ENCODE measurements at places on chromosomes 2 and 18. TPM values are rescaled to one million over a fixed set of nuclear protein-coding genes. Genes with fewer than 3 reads are reported as not detected.

The UGT1A6 gene
- 7.4 TPM for total RNA-seq

DNA sequence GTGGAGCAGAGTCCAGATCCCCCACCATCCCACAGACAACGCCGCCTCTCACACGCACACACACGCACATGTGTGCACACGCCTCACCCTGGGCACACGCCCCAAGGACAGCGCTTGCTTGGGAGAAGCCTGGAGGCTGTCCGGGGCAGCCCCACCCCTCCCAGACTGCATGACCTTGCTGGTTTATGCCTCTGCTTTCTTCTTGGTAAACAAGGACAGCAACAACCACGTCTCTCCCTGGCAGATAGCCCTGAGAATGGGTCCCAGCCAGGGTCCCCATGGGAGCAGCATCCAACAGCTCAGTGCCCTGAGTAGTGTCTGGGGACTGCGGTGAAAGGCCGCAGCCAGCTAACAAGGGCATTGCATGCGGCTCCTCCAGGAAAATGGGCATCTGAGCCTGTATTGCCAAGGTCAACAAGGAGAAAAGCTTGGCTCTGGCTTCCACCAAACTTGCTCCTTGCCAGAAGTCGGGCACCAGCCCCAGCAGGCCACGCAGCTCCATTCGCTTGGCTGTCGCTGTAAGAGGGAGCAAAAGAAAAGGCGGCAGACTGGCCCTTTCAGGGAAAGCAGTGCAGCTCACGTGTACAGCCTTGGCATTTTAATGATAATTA lies 234.6 kb downstream of the EIPR1 start:
- no peaks in the 10 kb centered on the region for H3K36me3 ChIP-seq
- H3K4me3 ChIP-seq, result no peak overlapping the region
- no peak overlapping the region for H3K27ac ChIP-seq
- no peaks in the 10 kb centered on the region for H3K4me1 ChIP-seq

DNA sequence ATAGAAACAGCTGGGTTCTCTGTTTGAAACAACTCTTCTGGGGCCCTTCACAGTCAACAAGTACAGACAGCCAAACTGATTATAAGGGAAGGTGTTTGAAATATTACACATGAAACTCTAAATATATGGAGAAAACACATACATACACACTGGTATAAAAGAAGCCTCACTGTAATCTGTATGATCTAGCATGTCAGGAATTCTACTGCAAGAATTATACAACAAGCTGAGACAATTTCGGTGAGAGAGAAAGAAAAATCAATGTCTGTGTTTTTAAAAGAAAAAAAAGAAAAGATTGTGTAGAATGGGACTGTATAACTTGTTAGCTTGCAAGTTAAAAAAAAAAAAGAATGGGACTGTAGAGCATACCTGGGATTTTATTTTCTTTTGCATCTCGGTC lies 26.3 kb downstream of the IRS1 start:
- peaks cover 19% of the 10 kb centered on the region for H3K4me1 ChIP-seq
- H3K27ac ChIP-seq, result no peak overlapping the region
- no peak overlapping the region for H3K4me3 ChIP-seq
- no peak for DNase-seq
- no peaks in the 10 kb centered on the region for H3K27me3 ChIP-seq
- H3K36me3 ChIP-seq, result no peaks in the 10 kb centered on the region

DNA sequence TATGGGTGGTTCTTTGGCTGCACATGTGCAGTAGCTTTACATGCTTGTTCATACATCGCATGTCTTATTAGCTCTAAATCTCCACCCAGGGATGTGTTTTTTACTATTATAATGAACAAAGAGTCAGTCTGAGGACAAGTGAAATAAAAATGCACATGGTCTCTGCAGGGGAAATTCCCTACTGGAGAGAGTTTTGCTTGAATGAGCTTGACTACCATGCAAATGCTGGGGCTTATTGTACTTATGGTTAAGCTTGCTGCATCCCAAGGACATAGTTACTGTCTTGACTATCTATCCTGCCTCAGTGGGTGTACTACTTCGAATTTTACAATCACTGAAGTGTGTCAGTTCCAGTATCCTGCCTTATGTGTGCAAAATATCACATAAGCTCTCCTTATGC lies 362.7 kb downstream of the TDRD15 start:
- H3K4me3 ChIP-seq, result no peak overlapping the region
- H3K4me1 ChIP-seq, result no peaks in the 10 kb centered on the region
- DNase-seq, result no peak
- no peaks in the 10 kb centered on the region for H3K27me3 ChIP-seq
- H3K27ac ChIP-seq, result no peak overlapping the region
- H3K36me3 ChIP-seq, result no peaks in the 10 kb centered on the region

DNA sequence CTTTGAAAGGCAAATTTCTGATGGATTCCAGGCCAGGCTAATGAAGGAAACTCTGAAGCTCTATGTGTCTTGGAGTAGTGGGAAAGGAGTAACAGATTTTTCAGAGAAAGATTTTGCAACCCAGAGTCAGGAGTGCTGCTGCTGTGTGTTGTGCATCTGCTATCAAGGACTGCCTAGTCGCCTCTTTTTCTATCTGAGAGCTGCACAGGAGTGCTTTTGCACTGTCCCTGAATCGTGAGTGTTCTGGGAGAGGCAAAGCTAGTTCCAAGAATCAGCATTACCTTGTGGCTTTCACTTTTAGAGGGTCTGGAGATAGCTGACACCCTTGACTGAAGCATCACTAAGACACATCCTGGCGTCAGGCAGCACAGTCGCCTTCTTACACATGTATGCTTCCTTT lies 336.4 kb downstream of the PARD3B start:
- DNase-seq, result no peak
- no peak overlapping the region for H3K27ac ChIP-seq
- no peak overlapping the region for H3K4me3 ChIP-seq

DNA sequence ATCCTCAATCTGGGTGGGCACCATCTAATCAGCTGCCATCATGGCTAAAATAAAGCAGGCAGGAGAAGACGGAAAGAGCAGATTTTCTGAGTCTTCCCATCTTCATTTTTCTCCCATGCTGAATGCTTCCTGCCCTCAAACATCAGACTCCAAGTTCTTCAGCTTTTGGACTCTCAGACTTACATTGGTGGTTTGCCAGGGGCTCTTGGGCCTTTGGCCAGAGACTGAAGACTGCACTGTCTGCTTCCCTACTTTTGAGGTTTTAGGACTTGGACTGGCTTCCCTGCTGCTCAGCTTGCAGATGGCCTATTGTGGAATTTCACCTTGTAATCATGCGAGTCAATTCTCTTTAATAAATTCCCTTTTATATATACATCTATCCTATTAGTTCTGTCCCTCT lies 36.6 kb downstream of the DIPK1C start:
- no peaks in the 10 kb centered on the region for H3K4me1 ChIP-seq
- no peak overlapping the region for H3K4me3 ChIP-seq
- H3K27me3 ChIP-seq, result no peaks in the 10 kb centered on the region
- DNase-seq, result no peak

The CFC1 gene
- total RNA-seq, result not detected

DNA sequence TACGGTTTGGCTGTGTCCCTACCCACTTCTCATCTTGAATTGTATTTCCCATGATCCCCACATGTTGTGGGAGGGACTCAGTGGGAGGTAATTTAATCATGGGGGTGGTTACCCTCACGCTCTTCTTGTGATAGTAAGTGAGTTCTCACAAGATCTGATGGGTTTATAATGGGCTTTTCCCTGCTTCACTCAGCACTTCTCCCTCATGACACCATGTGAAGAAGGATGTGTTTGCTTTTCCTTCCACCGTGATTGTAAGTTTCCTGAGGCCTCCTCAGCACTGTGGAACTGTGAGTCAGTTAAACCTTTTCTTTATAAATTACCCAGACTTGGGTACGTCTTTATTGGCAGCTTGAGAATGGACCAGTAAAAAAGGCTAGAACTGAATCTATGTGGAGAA lies 750.0 kb upstream of the ID2 start:
- H3K4me1 ChIP-seq, result no peaks in the 10 kb centered on the region
- no peak for DNase-seq
- no peaks in the 10 kb centered on the region for H3K27me3 ChIP-seq
- H3K36me3 ChIP-seq, result no peaks in the 10 kb centered on the region
- H3K27ac ChIP-seq, result no peak overlapping the region

GRCh38 chr2:170862286-170862902 lies 45.7 kb downstream of the GAD1 start:
- no peaks in the 10 kb centered on the region for H3K27me3 ChIP-seq
- no peak overlapping the region for H3K4me3 ChIP-seq
- H3K27ac ChIP-seq, result no peak overlapping the region
- no peaks in the 10 kb centered on the region for H3K36me3 ChIP-seq
- no peaks in the 10 kb centered on the region for H3K4me1 ChIP-seq

The ATF2 gene
- 22.3 TPM for total RNA-seq

The IFIH1 gene
- 19.5 TPM for total RNA-seq

GRCh38 chr2:9178904-9179571 lies 27.6 kb upstream of the ASAP2 start:
- no peaks in the 10 kb centered on the region for H3K27me3 ChIP-seq
- H3K36me3 ChIP-seq, result no peaks in the 10 kb centered on the region
- peak overlapping the region; percentile 9 for H3K4me3 ChIP-seq
- peaks cover 49% of the 10 kb centered on the region for H3K4me1 ChIP-seq

- no peaks in the 10 kb centered on the region for H3K27me3 ChIP-seq
- no peak for DNase-seq
- H3K36me3 ChIP-seq, result no peaks in the 10 kb centered on the region
Observed at GRCh38 chr2:99899058-99899855, 243.1 kb downstream of the AFF3 start.

DNA sequence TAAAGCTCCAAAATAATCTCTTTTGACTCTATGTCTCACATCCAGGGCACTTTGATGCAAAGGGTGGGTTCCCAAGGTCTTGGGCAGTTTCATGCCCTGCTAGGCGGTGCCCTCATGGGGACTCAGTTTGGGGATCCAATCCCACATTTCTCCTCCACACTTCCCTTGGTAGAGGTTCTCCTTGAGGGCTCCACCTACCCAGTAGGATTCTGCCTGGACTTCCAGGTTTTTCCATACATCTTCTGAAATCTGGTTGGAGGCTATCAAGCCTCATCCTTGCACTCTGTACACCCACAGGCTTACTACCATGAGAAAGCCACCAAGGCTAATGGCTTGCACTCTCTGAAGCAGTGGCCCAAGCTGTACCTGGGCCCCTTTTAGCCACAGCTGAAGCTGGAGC lies 49.8 kb upstream of the ERMN start:
- no peak overlapping the region for H3K4me3 ChIP-seq
- no peak for DNase-seq
- H3K4me1 ChIP-seq, result no peaks in the 10 kb centered on the region
- H3K27ac ChIP-seq, result no peak overlapping the region

The UGGT1 gene
- total RNA-seq, result 31.5 TPM

The DBI gene
- 260 TPM for total RNA-seq

DNA sequence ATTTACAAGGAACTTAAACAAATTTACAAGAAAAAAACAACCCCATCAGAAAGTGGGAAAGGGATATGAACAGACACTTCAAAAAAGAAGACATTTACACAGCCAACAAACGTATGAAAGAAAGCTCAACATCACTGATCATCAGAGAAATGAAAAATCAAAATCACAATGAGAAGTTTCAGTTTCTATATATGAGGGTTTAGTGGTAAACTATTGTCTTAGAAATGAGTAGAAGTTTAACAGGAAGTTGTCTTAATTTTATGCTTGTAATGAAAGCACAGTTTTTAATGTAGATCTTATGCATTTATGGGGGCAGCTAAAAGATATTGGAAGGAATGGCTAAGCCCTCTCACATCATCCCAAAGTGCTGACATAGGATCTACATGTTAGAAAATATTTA lies 325.4 kb downstream of the ERBB4 start:
- no peak overlapping the region for H3K4me3 ChIP-seq
- no peaks in the 10 kb centered on the region for H3K4me1 ChIP-seq
- DNase-seq, result no peak
- no peaks in the 10 kb centered on the region for H3K36me3 ChIP-seq

The ZNF804A gene
- total RNA-seq, result not detected

DNA sequence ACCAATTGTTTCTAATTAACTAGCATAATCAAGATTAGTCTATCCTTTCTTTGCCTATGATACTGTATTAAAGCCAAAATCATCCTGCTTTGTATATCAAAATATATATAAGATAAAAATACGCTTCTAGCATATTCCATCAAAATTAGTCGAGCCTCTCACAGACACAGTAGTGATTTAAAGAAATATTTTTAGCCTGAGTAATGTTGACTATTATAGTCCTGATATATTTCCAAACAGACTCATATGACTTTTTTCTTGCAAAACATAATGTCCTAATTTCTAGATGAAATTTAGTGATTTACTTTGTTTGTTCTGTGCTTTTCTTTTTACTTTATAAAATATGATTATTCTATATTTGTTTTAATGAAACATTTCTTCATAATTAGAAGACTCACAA lies 30.9 kb downstream of the FAP start:
- H3K27me3 ChIP-seq, result no peaks in the 10 kb centered on the region
- no peaks in the 10 kb centered on the region for H3K4me1 ChIP-seq
- no peaks in the 10 kb centered on the region for H3K36me3 ChIP-seq
- H3K27ac ChIP-seq, result peak overlapping the region; percentile 0
- no peak overlapping the region for H3K4me3 ChIP-seq

- H3K27me3 ChIP-seq, result no peaks in the 10 kb centered on the region
- no peaks in the 10 kb centered on the region for H3K36me3 ChIP-seq
- no peak overlapping the region for H3K27ac ChIP-seq
Observed at GRCh38 chr18:55014095-55014494, 54.8 kb upstream of the CCDC68 start.

DNA sequence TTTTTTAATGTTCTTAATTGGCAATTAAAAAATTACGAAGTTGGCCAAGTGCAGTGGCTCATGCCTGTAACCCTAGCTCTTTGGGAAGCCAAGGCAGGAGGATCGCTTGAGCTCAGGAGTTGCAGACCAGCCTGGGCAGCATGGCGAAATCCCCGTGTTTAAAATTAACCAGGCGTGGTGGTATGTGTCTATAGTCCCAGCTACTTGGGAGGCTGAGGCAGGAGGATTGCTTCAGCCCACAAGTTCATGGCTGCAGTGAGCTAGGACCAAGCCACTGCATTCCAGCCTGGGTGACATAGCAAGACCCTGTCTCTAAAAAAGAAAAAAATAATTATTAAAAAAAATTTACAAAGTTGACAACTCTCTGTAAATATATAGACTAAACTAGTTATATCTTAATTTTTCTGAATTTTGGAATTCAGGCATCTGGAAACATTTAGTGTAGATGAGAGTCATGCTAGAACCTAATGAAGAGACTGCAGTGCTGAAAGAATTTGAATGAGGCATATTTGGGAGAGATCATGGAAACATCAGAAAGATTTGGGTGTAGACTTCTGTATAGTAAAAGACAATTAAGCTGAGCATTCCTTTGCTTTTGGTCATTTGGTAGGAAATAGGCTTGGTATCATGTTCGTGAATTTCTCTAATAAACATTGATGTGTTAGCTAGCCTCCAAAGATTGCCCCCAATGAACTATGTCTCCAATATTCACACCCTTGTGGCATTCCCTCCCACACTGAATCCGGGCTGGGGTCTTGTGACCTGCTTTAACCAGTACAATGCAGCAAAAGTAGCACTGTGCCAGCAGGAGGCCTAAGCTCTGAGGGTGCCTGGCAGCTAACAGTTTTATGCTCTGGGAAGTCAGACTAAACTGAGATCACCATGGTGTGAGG lies 4.2 kb upstream of the ROCK1 start:
- H3K4me1 ChIP-seq, result peaks cover 11% of the 10 kb centered on the region
- DNase-seq, result no peak
- H3K36me3 ChIP-seq, result no peaks in the 10 kb centered on the region
- H3K27ac ChIP-seq, result peak overlapping the region; percentile 72

GRCh38 chr18:23133860-23134779 lies 1.2 kb upstream of the CABLES1 start:
- H3K27me3 ChIP-seq, result no peaks in the 10 kb centered on the region
- DNase-seq, result no peak
- H3K27ac ChIP-seq, result peak overlapping the region; percentile 86
- H3K4me1 ChIP-seq, result peaks cover 46% of the 10 kb centered on the region

The G6PC2 gene
- not detected for total RNA-seq

The GALR1 gene
- total RNA-seq, result not detected

The DYNC2LI1 gene
- 20.6 TPM for total RNA-seq

GRCh38 chr2:11685906-11686470 lies 16.0 kb upstream of the NTSR2 start:
- peaks cover 16% of the 10 kb centered on the region for H3K27me3 ChIP-seq
- H3K4me3 ChIP-seq, result no peak overlapping the region
- no peaks in the 10 kb centered on the region for H3K36me3 ChIP-seq
- peaks cover 16% of the 10 kb centered on the region for H3K4me1 ChIP-seq

All from suprapubic skin (tissue), 4 donors.